MV-4-11 (cell line): ENCODE measurements at places on chromosomes 6 and 20.
A peak's percentile ranks its signal among the peaks of the same experiment; 100 is the strongest.

DNA sequence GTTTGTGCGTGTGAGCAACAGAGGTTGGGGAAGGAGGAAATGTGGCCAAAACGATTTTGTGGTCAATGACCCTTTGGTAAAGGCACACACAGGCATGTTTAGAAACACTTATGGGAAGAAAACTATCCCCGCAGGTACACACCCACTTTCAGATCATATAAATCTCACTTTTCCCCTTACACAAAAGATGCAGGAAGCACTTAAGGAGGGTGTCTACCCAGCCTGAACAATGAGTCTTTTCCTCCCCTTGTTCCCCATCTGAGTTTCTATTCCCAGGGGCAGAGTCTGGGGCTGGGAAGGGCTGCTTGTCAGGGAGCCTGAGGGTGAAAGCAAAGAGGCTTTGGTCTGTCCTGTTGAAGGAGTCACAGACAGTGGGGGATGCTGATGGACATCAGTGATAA lies 193.2 kb upstream of the SALL4 start:
- DNase-seq, result peak; percentile 47

GRCh38 chr6:118316796-118317384 lies 231.2 kb upstream of the PLN start:
- no peak for DNase-seq

GRCh38 chr6:62035952-62036351 lies 250.1 kb downstream of the KHDRBS2 start:
- DNase-seq, result no peak

GRCh38 chr6:134724771-134725340 lies 225.0 kb downstream of the ALDH8A1 start:
- peak; percentile 31 for DNase-seq

DNA sequence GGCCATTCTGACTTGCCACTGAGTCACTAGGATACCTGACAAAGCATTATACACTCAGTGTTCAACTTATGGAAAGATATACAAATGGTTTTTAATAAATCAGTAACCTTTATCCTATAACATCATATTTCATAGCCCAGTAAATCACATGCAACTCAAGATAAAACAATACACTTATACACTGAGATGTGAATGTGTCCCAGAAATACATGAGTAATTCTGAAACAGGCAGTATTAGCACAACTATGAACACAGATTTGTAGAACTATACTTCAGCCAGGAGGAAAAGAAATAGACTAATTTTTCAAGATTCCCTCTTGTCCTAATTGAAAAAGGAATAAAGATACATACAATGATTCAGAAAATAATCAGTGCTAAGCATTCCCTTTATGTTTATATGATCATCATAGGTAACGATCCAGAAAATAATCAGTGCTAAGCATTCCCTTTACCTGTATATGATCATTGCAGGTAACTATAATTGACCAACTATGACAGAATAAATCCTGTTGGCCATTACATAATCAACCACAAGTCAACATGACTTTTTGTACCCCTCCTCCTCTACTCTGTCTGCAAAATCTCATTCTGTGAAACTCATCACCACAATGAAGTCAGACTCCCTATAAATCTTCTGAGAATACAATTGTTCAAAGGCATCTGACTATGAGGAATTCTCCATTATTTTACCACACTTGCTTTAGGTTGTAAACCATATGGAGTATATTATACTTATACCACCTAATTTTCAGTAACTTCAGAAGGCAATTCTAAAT lies 30.3 kb downstream of the HACE1 start:
- DNase-seq, result no peak

DNA sequence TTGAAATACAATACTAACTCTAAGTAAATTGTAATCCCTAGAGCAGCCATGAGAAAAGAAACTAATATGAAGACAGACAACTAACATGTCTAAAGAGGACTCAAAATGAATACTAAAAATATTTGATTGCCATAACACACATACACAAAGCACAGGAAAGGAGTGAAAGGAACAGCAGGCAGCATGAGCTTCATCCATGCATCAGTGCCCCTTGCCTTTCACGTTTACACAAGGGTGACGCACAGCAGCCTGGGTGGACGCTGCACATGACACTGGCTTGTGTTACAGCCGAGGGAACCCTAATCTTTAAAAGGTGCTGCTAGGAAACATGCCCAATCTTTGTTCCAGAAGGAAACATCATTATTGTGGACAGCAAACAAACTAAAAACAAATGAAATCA lies 123.5 kb downstream of the MAN1A1 start:
- DNase-seq, result no peak

- DNase-seq, result no peak
These were observed 16.6 kb downstream of the LAMA2 start for GRCh38 chr6:128899341-128900050.

DNA sequence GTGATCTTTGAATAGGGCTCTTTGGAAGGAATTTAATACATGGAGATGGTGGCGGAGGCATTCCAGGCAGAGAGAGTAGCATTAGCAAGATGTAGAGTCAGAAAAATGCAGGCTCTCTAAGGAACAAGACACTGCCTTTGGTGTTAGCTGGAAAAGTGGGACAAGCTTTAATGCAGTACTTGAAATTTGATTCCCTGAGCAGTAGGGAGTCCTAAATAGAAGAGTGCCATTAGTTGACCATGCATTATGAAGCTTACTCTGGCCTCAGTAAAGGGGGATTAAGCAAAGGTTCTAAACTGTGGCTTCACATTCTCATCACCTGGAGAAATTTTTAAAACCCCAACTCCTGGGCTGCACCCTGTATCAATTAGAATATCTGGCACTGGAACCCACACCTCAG lies 494.8 kb upstream of the SOX4 start:
- no peak for DNase-seq
